ENCODE measurements at places on chromosomes 6 and 20.

DNA sequence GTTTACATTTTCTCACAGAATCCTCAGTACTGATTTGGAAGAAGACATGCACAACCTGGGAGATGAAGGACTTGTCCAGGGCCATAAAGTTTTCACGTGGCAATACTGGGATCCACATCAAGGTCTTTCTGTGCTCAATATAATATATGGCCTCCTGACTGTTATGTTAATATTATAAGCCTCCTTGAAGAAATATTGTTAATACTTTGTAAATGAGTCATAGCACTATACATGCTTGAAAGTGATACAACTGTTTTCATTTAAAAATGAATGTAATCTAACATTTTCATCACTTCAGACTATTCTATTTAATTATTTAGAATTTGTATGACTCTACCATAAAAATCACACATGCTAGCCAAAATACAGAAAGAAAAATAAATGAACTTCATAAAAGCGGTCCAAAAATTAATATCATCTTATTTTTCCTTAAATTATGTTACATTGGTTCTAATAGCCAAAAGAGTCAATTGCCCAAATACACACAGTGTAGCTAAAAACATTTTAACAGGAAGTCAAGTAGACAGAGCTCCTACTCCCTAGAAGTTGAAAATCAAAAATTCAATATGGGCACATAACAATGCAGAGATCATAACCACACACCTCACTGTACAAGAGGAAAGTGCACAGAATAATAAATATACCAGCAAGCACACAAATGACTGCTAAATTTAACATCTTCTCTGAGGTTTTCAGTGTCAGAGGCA lies 188.0 kb upstream of the HDDC2 start:
- DNase-seq = no peak

DNA sequence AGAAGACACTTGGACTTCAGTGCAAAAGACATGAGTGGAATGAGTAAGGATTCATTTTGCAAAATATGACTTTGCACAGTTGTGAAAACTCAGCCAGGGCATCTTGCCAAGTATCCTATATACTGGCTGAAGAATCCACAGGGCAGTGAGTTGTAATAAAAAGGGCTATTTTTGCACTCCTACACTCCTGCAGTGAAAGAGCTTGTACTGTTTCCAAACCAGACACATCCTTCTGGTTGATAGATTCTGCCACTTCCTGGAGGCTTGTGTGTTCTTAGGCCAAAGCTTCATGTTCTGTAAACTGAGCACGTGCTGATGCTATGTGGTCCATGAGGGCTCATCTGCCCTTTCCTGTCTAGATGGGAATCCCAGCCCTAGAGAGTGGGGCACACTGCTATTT lies 34.9 kb downstream of the GMPR start:
- no peak for DNase-seq

GRCh38 chr20:37823296-37823980 lies 79.5 kb upstream of the VSTM2L start:
- no peak for DNase-seq

DNA sequence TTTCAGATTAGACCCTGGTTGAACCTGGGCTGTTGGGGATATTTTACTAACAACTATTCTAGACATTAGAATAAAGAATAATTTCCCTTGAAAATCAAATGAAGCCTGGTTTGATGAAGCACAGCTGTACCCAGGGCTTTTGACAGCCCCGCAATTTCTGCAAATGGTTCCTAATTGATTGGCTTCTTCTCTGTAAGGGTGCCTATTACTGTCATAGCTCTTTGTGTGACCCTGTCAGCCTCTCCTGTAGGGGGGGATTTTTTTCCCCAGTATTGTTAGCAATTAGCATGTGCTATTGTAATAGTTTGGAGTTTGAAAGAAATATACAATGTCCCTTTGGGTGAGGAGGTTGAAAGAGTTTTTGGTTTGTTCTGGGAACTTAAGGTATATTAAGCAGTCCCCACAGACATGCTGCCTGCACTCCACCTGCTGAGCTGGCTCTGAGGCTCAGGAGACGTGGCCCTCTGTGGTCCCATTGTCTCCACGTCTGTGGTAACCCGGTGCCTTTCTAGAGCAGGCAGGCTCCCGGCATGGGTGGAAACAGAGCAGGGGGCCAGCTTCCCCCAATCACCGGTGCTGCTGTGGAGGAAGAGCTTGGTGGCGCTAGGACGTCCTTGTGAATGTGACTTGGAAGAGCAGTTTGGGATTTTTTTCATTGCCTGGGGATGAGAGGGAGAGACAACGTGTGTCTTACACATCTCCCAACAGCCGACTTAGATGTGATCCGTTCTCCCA lies 47.3 kb upstream of the CLDN20 start:
- no peak for DNase-seq

DNA sequence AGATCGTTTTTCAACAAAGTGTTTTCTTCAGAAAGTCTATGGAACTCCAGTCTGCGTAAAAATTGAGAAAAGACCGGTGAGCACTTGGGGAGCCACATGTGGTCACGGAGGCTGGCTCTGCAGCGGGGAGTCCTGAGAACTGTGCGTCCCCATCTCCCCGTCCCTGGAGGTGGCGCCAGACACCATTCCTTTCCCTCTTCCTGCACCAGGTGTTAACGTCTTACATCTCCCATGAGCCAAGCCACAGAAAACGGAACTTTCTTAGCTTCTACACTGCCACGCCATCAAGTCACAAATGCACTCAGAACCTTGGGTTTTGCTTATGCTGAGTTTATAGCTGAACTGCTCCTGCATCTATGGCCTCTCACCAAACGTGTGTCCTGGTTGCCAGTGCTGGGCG lies 62.6 kb downstream of the GINS1 start:
- no peak for DNase-seq

GRCh38 chr20:32333181-32333987 lies 24.7 kb upstream of the ASXL1 start:
- DNase-seq = no peak

DNA sequence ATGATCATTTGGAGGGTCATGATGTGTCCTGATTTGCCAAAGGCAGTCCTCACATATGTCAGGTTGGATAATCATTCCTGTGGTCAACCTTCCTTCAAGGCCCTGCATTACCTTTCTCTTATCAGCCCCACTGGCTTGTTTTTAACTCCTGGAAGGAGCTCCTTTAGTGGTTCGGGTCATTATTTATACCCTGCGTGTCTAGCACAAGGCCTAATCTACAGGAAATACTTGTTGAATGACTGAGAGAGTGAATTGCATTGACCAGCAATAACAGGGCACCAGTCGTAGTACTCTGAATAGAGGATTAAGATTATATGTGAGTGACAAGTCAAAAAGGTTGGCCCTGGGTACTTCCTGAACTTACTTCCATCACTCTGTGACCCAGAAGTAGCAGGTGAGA lies 4.5 kb downstream of the HIVEP2 start:
- DNase-seq = no peak

All from HFF-Myc (cell line).